Kidney (tissue), 22 donors: ENCODE measurements at places on chromosomes 6 and 20. TPM values are rescaled to one million over a fixed set of nuclear protein-coding genes. Genes with fewer than 3 reads are reported as not detected.

NQO2 gene
- 37.0 TPM for total RNA-seq

EEF1A2 gene
- 18.1 TPM for total RNA-seq

RSPO3 gene
- 8.9 TPM for total RNA-seq

MICB gene
- 5.7 TPM for total RNA-seq

CD93 gene
- total RNA-seq: 104 TPM

GRCh38 chr6:145540741-145541140 is 194.6 kb downstream of the EPM2A start:
- no peak for DNase-seq

DNA sequence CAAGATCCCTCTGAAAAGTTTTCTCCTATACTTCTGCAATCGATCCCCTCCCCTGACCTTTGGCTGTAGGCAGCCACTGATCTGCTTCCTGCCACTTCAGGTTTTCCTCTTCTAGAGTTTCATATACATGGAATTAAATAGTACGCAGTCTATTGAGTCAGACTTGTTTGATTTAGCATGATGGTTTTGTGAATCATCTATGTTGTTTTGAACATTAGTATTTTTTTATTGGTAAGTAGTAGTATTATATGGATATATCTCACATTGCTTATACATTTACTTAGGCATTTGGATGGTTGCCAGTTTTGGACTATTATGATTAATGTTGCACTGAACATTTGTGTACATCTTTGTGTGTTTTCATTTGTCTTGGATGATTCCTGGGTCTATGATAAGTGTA is 518.0 kb downstream of the CD109 start:
- DNase-seq: no peak

DNA sequence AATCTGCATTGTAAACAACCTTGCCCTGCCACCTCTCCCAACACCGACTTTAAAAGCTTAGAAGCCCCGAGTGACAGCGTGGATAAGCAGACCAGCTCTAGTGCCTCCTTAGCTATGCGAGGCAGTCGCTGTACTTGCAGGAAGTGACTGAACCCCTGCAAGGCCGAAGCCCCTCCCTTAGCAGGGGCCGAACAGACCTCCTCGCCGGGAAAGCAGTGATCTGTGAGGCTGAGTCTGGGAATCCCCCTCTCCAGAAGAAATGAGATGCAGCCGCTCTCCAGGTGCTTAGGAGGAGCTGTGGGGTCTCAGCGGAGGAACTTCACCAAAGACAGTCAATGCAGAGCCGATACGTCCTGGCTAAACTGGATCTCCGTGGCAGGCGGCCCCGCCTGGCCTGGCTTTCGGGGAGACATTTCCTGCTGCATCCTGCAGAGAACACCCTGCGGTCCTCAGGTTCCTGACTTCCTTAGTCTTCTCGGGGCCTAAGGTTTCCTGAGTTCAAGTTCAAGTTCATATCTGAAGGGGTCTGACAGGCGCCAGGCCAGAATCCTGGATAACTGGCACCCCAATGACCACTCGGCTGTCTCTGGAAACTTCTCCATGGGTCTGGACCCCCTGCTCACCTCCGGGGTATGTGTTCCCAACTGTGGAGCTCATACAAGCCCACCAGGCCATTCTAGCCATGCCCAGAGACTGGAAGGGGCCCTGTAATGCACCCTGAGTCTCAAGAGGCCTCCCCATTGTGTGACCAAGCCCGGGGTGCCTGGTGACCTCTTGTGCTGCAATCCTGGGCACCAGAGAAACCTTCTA is 20.4 kb upstream of the FRMD1 start:
- DNase-seq: peak; percentile 63

DNA sequence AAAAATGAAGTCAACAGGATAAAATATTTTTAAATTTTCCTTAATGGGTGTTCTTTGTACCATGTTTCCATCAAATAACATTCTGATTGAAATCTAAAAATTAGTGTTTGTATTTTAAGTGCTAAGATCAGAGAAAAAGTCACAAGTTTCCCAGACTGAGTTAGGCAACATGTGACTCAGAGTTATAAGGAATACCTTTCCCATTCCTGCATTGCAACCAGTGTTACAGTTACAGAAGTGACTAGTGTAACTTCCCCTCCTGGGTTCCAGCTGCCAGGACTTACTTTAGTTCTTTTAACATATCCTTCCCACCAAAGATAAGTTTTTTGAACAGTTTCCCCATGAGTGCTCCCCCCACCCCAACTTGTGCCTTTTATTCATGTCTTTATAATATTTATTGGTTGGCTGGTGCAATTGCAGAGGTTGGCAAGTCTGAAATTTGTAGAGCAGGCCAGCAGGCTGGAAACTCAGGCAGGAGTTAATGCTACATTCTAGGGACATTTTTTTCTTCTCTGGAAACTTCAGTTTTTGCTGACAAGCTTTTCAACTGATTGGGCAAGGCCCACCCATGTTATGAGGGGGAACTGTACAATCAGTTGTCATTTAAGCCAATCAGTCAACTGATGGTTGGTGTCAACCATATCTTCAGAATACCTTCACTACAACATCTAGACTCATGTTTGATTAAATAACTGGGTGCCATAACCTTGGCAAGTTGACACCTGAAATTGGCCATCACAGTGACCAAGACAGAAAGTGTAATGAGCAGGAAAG is 22.9 kb upstream of the ESR1 start:
- no peak for DNase-seq

GRCh38 chr20:3551681-3552434 is 81.0 kb downstream of the ATRN start:
- DNase-seq: no peak

DNA sequence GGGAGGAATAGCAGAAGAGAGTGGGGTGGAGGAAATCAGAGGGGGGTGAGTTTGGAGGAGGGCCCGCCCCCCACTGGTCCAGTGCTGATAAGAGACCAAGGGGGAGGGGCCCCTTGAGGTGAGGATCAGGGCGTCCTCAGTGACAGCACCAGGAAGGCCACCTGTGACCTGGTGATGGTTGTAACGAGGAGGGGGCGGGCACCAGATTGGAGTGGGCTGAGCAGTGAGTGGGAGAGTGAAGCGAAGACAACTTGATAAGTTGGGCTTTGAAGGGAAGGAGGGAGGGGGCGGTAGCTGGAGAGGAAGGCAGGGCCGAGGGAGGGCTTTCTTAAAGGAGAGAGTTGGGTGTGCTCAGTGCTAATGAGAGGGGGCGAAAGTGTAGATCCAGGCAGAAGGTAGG is 30.7 kb downstream of the CDH22 start:
- no peak for DNase-seq

DNA sequence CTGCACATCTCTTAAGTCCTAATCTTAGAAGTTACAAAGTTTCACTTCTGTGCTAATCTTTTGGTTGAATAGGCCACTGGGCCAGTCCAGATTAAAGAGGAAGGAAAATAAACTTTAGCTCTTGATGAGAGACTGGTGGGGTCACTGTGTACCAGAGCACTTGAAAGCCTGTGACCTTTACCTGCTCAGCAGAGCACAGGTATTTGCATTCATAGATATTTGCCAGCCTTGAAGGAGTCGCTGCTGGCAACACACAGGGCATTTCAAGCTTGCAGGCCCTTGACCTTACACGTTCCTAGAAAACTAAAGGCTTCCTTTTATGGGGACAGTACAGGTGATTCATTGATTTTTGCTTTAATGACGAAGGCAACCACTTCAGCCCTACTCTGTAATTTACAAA is 108.4 kb upstream of the SLC22A23 start:
- no peak for DNase-seq

DNA sequence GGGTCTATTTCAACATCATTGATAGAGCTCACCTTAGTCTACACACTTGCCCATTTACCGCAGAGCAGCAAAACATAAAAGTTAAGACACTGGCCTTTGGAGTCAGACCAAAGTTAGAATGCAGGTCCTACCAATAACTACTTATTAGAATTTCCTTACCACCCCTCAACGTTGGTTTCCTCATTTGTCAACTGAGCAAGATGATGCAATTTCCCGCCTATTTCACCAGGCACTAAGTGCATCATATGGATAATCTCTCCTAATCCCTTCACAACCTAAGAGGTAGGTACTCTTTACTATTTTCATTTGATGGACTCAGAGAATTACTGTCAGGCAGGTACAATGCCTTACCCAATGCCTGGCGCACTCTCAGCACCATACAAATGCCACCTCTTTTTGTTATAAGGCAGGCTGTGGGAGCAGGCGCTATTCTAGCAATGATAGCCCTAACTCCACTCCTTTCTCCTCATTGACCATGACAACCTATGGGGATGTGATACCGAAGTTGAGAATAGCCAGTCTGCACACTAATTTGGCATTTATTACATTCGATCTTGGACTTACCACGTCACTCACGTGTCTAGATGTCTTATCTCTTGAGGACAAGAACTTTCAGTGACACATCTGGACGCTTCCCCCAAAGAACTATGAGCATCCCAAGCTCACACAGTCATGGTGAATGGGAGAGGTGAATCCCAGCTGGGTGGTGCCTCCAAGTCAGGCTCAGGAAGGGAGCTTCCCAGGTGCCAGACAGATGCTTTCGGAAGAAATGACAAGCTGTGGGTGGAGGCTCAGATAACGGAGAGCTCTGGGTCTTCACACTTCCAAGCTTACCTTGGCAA is 128.1 kb upstream of the STMND1 start:
- no peak for DNase-seq
